ENCODE measurements at places on chromosomes 5 and 9.

GRCh38 chr9:297104-297972, 82.7 kb downstream of the DOCK8 start:
- DNase-seq = no peak

- no peak for DNase-seq
Measured at GRCh38 chr5:1279443-1280151, 15.3 kb downstream of the TERT start.

- DNase-seq = no peak
Measured at GRCh38 chr5:159002171-159002570, 97.5 kb downstream of the EBF1 start.

- DNase-seq = no peak
Measured at GRCh38 chr9:34417734-34418133, 40.6 kb downstream of the FAM219A start.

- no peak for DNase-seq
Measured at GRCh38 chr9:137295238-137295811, 6.7 kb downstream of the NRARP start.

DNA sequence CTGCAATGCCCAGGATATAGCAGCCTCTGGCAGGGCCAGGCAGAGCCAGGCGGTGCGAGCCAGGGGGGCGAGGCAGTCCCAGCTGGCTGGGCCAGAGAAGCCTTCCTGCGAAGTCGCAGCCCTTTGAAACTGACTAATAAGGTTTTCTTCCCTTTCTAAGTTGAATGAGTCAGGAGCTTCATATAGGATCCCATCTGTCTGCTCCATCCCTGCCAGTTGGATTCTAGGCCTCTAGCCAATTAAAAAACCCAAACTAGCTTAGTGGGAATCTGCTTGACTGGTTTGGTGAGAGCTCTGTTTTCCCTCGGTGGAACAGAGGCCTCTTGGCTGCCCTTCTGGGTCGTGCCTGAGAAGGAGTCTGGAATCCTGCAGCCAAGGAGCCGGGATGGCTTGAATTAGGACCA, 70.1 kb upstream of the RAPGEF1 start:
- DNase-seq = peak; percentile 72

DNA sequence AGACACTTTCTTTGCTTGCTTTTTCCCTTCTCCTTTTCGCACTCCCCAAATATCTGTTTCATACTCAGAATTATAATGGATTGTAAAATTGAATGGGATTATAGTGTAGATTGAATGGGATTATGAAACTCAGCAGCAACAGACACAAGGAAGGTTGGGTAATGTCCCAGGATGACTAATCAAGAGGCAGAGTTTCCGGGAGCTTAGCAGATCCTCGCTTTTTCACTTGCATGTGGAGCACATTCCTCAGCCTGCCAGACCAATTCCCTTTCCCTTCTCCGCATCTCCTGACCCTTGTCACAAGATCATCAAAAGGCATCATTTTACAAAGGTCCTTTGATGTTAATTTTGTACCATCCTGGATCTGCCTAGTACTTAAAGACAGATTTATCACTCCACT, 55.1 kb upstream of the SLC1A1 start:
- DNase-seq = peak; percentile 23

- no peak for DNase-seq
Measured at GRCh38 chr5:143432658-143433239, 29.3 kb upstream of the NR3C1 start.

- DNase-seq = no peak
Measured at GRCh38 chr9:75775966-75776691, 114.3 kb upstream of the PCSK5 start.

DNA sequence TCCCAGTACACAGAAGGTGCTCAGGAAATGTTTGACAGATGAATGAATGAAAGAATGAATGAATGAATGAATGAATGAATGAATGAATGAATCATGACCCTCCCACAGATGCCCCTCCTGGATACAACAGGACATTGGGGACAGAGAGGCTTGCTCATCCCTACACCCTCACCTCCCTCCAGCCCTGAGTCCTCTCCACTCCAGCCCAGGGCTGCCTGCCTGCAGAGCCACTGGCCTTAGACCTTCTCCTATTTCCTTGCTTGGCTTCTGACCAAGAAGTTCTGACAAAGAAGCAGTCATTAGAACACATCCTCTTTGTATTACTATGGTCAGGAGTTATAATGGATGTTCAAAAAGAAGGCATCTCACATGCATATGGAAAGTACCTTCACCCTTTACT, 240.7 kb upstream of the DAPK1 start:
- peak; percentile 44 for DNase-seq

GRCh38 chr5:72651109-72651508, 143.9 kb upstream of the ZNF366 start:
- DNase-seq = no peak

DNA sequence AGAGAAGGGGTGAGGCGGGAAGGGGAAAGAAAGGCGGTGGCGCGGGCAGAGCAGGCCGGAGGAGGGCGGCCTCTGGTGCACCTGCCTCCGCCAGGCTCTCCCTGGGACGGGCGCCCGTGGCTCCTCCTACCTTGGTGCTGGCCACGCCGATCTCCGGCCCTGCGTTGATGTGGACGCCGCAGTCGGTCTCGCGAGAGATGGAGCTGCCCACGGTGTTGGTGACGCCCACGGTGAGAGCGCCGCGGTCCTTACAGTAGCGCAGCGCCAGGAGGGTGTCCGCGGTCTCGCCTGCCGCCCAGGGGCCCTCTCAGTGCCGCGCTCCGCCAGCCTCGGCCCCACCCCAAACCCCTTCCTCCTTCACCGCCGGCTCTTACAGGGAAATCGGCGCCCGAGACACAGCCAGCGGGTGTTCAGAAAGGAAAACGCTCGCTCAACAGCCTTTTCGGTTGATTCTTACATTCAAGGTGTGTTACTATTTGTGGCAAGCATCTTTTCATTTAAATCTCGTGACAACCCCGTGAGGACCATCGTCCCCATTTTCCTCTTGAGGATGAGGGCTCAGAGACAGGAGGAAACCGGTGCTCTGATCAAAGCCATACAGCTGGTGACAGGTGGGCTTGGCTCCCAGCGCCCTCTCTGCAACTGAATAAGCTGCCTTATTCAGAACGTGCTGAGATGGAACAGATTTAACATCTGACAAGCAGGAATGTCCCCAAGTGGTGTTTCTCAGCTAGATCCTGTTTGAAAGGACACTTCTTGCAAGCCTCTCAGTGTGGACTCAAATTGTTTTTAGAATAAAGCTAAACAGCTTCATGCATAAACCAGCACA, 22.0 kb upstream of the MAPK9 start:
- no peak for DNase-seq

GRCh38 chr9:104556830-104557634, 11.9 kb upstream of the OR13C8 start:
- no peak for DNase-seq

- peak; percentile 63 for DNase-seq
Measured at GRCh38 chr9:93223260-93224180, 39.6 kb downstream of the WNK2 start.

- peak; percentile 72 for DNase-seq
Measured at GRCh38 chr5:172768573-172769341, 2.2 kb downstream of the DUSP1 start.

DNA sequence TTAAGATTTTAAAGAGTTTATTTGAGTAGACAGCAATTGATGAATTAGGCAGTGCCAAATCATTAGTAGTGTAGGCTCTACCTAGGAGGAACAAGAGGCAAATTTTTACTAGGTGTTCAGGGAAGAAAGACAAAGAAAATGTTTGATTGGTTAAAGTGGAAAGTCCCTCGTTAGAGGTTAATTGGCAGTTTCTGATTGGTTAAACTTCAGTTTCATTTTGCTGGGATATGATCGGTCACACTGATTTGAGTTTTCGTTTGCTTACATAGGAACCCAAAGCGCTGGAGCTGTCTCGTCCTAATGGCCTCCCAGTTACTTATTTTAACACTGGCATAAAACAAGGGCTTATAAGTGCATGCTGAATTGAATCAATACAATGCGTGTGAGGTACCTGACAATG, 15.1 kb downstream of the DMAC1 start:
- DNase-seq = no peak

Data from IMR-90 (cell line).